Hepatic stellate cell (primary cell): ENCODE measurements at places on chromosomes 2 and 18.

DNA sequence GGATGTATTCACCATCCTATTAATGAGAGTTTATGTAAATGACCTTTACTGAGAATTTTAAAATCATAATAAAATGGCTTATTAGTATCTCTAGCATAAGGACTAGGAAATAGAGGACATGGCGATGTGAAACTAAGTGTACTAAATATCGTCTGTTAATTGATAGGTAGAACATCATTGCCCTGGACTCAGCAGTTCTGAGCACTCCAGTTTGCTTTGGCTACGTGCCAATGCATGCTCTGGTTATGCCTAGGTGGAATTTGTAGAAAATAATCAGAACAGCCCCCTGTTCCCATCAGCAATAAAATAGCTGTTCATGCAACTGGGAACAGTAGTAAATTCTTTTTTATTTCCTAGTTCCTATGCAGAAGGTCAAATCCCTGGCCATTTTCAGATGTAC is 247.8 kb downstream of the DOK6 start:
- DNase-seq: no peak

GRCh38 chr18:53665701-53666100 is 558.8 kb downstream of the MBD2 start:
- no peak for DNase-seq

GRCh38 chr2:88483200-88483599 is 30.7 kb upstream of the FOXI3 start:
- no peak for DNase-seq

GRCh38 chr18:74806700-74807416 is 209.2 kb downstream of the ZNF407 start:
- DNase-seq: peak; percentile 45

DNA sequence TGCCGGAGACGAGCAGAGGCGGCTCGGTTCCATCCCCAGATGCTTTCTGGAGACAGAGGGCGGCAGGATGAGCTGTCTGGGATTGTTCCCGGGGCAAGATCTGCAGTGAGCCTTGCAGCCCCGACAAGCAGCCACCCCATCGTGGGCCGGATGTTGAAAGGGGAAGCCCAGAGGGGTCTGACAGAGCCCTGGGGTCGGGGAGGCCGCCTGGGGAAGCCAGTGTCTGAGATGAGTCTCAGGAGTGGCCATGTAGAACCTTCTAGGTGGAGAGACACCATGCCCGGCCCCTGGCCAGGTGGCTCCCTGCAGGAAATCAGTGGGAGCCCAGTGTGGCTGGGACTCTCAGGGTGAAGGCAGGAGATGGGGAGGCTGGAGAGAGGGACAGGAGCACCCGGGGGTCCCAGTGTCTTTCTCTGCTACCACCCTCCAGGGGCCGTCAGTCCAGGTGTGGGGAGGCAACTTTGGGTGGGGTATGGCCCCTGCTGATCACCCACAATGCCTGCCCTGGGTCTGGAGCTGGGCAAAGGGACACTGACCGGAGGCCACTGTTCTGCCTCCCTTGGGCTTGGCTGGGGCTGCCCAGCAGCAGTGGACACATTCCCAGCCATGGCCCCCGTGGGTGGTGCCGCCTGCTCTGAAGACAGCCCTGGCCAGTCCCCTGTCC is 128.3 kb upstream of the HS6ST1 start:
- no peak for DNase-seq

GRCh38 chr2:74507926-74508520 is 528 bp upstream of the PCGF1 start:
- DNase-seq: no peak

DNA sequence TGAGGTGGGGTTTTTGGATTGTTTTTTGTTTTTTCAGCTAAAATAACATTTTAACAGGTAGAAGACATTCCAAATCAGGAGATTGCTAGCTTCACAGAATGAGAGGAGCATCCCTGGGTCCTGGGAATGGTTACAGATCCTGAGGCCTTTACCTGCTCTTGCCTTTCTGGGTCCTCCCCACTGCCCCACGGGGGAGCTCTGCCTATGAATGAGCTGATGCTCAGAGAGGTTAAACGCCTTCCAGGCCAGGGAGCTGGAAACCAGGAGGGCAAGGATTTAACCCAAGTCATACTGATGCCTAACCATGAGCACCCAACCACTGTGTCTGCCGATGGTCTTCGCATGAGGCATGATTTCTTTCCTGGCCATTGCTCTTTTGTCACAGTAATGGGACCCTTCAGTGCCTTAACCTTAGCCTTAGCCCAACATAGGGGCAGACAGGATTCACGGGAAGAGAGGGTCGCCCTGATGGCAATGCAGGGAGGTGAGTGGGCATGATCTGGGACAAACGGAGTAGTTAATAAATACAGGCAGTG is 16.1 kb downstream of the MOCOS start:
- no peak for DNase-seq

DNA sequence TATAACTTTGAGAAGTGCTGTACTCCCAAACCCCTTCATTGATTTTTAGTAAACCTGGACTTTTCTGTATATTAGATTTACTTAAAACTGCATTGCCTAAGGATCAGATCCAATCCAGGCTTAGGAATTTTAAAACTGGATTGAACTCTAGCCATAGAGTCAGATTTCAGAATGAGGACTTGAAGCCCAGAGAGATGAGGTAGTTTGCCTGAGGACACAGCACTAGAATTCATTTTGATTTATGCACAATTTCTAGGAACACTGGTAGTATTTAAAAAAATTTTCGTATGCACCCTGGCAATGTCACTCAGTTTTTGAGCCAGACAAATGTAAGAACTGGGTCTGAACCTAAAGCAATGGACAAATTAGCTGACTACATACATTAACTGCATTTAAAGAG is 144.9 kb downstream of the KCTD1 start:
- no peak for DNase-seq

GRCh38 chr2:65465124-65465523 is 32.7 kb upstream of the SPRED2 start:
- no peak for DNase-seq

- no peak for DNase-seq
Measured at GRCh38 chr2:17578466-17578928, 38.0 kb downstream of the VSNL1 start.

GRCh38 chr2:22189893-22190480 is 1066.2 kb downstream of the TDRD15 start:
- no peak for DNase-seq

DNA sequence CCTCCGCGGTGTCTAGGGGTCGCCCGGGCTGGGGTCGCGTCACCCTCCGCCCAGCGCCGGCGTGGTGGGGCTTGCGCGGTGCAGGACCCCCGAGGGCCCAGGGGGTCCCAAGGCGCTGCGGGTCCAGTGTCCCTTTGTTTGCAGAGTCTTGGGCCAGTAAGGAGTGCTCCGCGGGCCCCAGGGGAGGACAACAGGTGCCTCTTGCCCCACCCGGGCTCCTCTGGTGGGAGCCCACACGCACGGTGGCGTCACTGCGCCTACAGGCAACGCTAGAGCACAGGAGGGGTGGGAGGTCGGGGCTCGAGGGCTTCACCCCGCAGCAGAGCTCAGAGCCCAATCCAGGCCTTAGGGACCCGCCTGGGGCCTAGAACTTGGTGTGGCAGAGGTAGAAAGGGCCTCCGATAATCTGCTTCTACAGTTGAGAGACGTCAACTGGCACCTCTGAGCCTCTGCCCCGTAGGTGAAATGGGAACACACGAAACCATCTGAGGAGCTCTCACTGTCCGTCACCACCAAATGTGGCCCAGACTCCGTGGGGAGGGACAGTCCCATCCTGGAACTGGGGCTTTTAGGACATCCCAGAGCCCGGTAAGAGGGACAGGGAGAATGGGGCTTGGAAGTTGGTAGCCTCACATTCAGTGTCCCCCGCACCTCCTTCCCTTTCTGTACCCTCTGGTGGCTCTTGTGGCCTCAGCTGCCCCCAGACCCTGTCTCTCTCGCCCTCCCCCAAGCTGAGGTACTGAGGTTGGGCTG is 1.4 kb downstream of the ARID5A start:
- no peak for DNase-seq

- DNase-seq: no peak
Measured at GRCh38 chr2:98771721-98772524, 41.0 kb upstream of the MGAT4A start.

GRCh38 chr2:66602341-66602740 is 167.4 kb downstream of the MEIS1 start:
- no peak for DNase-seq

- DNase-seq: no peak
Measured at GRCh38 chr2:146748046-146748445, 1096.8 kb upstream of the ACVR2A start.

- peak; percentile 58 for DNase-seq
Measured at GRCh38 chr2:39642051-39642718, 23.5 kb upstream of the TMEM178A start.

- DNase-seq: no peak
Measured at GRCh38 chr18:2425426-2426317, 145.6 kb downstream of the METTL4 start.

GRCh38 chr18:35176925-35177324 is 63.9 kb upstream of the ZNF397 start:
- DNase-seq: no peak
